MCF 10A (cell line): ENCODE measurements at places on chromosomes 5 and 9. TPM values are rescaled to one million over a fixed set of nuclear protein-coding genes. Genes with fewer than 3 reads are reported as not detected.

- DNase-seq = no peak
Observed at GRCh38 chr5:31726952-31727351, 88.0 kb downstream of the PDZD2 start.

DNA sequence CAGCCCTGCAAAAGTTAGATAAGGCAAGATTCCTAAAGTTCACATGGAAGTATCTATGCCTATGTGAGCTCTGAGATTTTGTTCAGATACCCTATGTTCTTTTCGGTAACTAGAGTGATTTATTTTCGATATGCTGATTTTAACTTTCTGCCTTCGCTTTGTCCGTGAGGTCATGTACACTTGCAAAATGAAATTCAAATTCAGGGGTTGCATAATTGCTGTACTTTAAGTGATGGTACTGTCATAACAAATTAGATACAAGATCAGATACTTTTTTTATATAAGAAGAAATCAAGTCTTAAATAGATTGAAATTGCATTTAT lies 350 bp upstream of the ECPAS start:
- DNase-seq = no peak

ALDH1A1 gene
- total RNA-seq = not detected in 2 replicates

SPRY4 gene
- total RNA-seq = 34.5 and 41.9 TPM in 2 replicates

MXD3 gene
- total RNA-seq = 8.4 and 13.2 TPM in 2 replicates

HSPA4 gene
- 173 and 218 TPM in 2 replicates for total RNA-seq

GFPT2 gene
- 8.2 and 15.7 TPM in 2 replicates for total RNA-seq
